Stimulated activated CD4-positive, alpha-beta T cell treated with anti-CD3 and anti-CD28 coated beads, Interleukin-1b, Interleukin-23, amount 100 ng/mL, for 24 hours (primary cell): ENCODE measurements at places on chromosomes 16 and 17.

DNA sequence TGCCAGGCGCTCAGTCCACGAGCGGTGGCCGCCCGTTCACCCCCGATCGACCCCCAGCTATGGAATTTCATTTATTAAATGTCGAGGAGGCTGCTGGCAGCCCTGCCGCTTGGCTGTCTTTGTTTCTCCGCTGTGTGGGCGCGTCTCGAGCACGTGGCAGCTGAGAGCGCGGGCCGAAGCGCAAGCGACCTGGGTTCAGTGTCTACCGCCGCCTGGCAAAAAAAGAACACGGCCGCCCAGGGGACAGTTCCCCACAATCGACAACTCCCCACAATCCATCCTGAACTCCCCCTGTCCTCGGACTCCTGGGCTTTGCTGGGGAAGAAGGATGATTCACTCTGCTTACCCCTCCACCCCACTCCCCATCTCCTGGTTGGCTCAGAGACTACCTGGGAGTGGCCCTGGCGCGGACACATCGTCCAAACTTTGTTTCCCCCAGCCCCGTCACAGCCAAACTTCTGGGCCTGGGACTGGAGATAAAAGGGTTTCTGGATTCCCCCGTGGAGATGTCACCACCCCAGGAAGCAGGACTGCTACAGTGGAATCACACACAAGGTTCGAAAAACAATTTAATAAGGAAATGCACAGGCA lies 1.7 kb upstream of the ANKRD13B start:
- no peak for DNase-seq

DNA sequence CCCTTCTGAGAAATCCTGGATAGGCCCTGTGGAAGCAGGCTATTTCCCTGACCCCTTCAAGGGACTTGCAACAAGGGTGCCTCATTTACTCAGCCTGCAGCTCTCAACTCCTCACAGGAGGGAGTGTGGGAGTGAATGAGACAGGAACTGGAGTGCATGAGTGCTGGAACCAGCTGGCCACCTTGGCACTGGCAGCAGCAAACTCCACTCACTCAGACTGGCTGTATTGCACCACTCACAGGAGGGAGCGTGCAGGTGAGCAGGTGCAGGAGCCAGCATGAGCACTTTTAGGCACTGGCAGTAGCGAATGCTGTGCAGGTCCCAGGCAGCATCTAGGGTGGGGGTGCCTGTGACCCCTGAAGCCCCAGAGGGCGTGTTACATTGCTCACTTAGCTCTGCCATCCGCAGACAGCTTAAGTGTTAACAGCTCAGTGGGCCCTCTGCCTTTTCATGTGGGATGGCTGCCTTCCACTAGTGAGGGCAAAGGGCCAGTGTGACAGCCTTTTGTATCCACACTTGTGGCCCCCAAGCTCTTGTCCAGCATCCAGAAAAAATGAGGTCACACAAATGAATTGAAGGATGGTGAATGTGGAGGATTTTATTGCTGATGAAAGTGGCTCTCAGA lies 11.0 kb upstream of the ZNHIT3 start:
- DNase-seq = no peak

DNA sequence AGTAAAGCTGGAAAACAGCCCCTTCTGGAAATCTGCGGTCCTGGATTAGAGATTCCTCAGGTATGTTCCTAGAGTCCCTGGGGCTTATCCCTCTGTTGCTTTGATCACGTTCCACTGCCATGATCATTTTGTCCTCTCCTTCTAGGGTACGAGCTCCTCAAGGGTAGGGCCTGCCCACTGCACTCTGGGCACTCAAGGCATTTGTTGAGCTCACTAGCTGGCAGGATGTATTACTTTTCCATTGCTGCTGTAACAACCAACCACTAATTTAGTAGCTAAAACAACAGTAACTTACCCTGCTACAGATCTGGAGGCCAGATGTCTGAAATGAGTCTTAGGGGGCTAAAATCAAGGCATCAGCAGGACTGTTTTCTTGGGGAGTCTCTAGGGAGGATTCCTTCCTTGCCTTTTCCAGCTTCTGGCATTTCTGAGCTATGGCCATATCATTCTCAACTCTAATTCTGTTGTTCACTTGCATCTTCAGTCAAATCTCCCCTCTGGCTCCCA lies 65.7 kb downstream of the ARSG start:
- DNase-seq = no peak

DNA sequence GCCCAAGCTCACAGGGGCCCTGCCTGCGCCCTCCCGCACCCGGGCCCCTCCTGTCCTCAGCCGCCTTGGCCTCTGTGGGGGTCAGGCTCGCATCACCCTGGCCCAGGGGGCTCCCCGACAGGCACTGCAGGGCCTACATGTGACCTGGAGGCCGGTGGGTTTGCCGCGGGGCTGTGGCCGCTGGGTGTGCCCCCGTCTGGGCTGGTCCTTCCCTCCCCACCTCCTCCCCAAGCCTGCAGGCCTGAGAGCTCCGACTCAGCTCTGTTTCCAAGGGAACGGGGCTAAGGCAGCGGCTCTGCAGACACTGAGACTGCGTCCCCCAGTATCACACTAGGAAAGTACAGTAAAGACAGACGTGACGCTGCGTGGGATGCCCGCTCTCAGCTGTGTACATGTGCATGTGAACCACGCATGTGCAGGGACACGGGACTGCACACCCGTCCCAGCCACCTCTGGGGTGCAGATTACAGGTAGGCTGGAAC lies 16.5 kb upstream of the WDR45B start:
- no peak for DNase-seq

- no peak for DNase-seq
These were observed 161.9 kb downstream of the WSCD1 start for GRCh38 chr17:6231886-6232731.

DNA sequence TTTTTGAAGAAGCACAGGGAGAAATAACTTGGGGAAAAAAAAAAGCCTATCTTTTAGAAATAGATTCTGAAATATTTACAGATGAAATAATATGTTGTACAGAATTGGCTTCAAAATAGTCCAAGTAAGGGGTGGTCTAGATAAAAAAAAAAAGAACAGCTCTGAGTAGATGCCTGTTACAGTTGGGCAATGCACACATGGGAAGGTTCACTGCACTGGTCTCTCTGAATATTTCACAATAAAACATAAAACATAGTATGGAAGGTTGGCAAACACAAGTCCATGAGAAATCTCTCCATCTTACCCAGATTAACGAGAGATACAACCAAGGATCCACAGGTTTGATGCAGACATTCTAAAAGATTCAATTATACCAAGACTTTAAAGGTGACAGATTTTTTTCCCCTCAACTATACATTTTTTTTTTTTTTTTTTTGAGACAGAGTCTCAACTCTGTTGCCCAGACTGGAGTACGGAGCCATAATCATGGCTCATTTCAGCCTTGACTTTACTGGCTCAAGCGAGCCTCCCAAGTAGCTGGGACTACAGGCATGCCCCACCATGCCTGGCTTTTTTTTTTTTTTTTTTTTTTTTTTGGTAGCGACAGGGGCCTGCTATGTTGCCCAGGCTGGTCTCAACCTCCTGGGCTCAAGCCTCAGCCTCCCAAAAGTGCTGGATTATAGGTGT lies 58.0 kb downstream of the KANSL1 start:
- DNase-seq = no peak

GRCh38 chr17:82949361-82949760 lies 109.5 kb upstream of the ZNF750 start:
- DNase-seq = no peak
